ENCODE measurements at places on chromosomes 12 and 14.
A peak's percentile ranks its signal among the peaks of the same experiment; 100 is the strongest.

GRCh38 chr12:22377731-22378496 is 43.4 kb upstream of the ST8SIA1 start:
- DNase-seq: no peak

DNA sequence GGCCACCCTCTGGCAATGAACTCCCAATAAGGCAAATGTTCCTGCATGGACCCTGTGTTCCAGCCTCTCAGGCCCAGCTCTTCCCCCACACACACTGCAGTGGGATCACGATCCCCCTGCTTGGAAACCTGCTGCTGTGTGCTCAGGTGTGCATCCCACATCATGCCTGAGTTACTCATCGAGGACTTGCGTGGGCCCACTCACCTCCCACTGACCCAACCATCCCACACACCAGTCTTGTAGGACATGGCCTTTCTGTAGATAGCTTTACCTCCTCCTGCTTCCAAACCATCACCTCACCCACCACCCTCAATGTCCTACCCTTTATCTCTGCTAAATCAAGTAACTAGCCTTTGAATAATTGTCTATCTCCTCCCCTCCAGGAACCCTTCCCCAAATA is 24.6 kb downstream of the NPC2 start:
- no peak for DNase-seq

GRCh38 chr14:33480887-33481184 is 470.0 kb downstream of the EGLN3 start:
- DNase-seq: no peak

- DNase-seq: peak; percentile 29
Observed at GRCh38 chr12:92085040-92085735, 60.5 kb downstream of the BTG1 start.

DNA sequence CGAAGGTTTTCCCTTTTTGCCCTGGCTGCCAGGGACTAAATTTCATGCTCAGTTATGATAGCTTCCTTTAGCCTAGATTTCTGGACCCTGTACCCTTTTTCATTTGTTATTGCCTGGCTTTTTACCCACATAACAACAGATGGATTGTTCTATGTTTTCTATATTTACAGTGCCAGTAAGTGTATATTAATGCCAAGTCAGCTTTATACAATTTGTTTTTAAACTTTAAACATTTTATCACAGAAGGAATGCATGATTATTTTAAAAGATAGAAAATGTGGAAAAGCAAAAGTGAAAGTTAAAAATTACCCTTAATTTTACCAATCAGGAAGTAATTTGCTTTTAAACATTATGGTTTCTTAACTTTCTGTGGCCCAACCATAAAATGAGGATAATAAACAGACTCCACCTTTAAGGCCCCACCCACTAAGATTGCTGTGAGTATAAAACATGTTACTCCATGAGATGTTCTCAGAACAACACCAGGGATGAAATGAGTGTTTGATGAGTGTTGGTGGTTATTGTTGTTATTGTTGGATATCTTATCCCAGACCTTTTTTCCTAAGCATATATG is 496.8 kb downstream of the EGLN3 start:
- DNase-seq: no peak

DNA sequence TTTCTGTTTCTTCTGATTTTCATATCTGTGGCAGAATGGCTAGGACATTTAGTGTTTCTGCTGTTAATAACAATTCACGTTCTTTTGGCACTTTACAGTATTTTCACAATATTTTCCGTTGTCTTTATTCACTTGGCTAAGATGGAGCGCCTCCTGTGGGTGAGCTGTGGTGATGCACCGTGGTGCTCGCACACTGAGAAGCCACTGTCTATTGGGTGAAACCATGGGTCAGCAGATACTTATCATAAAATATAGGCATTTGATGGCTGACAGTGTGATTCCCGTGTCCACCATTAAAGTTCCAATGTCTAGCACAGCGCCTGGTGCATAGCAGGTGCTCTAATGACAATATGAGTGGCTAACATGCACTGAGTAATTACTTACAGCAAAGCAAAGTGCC is 141.8 kb downstream of the VRK1 start:
- no peak for DNase-seq

- DNase-seq: no peak
Observed at GRCh38 chr12:117441751-117442150, 80.3 kb upstream of the NOS1 start.

- DNase-seq: no peak
Observed at GRCh38 chr12:13780453-13780852, 200.9 kb downstream of the GRIN2B start.

- DNase-seq: no peak
Observed at GRCh38 chr14:36405589-36406274, 85.3 kb upstream of the MBIP start.

DNA sequence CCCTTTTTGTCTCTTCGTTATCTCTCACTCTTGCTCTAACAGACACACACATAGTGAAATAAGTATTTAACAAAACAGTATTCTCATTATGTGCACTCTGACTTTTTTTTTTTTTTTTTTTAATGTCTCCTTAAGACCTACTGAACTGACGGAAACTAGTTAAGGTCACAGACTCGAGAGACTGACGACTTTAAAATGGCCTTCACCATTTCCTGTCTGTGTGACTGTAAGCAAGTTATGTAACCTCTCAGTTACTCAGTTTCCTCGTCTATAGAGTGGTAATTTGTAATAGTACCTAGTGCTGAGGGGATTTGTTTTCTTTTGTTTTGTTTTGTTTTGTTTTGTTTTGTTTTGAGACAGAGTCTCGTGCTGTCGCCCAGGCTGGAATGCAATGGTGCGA is 284.8 kb downstream of the FBXL14 start:
- no peak for DNase-seq

- no peak for DNase-seq
Observed at GRCh38 chr12:116337312-116337711, 59.8 kb upstream of the MED13L start.

GRCh38 chr12:47080725-47081502 is 1.2 kb upstream of the AMIGO2 start:
- DNase-seq: peak; percentile 79

DNA sequence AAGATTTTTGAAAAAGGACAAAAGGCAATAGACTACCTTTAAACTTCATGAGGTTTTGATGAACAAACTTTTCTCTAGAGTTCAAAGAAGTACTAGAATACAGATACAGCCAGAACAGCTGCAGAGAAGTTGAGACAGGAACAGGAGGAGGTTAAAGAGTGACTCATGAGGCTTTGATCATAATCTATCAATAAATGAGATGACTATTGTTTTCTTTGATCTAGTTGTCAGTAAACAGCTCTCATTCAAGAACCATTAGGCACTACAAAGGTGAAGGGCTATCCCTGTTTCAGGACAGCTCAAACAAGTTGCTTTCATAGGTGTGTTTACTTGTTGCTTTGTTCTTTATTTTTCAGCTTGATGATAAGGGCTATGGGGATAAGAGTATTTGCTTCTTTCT is 2.4 kb downstream of the WASHC3 start:
- no peak for DNase-seq

GRCh38 chr12:6839482-6840201 is 1.1 kb upstream of the GNB3 start:
- DNase-seq: peak; percentile 21

- DNase-seq: no peak
Observed at GRCh38 chr12:25352083-25352918, 101.6 kb upstream of the KRAS start.

- no peak for DNase-seq
Observed at GRCh38 chr14:31138301-31138700, 69.3 kb downstream of the HECTD1 start.

DNA sequence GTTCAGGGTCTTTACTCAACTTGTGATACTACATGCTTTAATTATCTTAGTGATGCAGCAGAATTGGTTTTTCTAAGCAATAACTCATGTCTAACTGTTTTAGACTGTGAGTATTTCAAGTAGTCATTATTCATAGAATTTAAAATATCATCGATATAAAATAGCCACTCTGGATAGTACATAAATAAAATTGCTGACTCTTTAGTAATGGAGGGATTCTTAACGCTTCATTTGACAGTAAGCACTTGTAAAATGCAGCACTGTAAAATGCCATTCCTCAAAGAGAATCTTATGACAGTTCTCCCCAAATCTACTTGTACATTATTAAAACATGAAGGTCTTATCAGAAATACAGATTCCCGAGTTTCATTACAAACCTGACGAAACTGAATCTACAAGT is 262.8 kb upstream of the LRFN5 start:
- DNase-seq: no peak

- DNase-seq: no peak
Observed at GRCh38 chr14:95048771-95049312, 108.5 kb downstream of the DICER1 start.

GRCh38 chr12:52022841-52023181 is 16.1 kb downstream of the TAMALIN start:
- peak; percentile 68 for DNase-seq

DNA sequence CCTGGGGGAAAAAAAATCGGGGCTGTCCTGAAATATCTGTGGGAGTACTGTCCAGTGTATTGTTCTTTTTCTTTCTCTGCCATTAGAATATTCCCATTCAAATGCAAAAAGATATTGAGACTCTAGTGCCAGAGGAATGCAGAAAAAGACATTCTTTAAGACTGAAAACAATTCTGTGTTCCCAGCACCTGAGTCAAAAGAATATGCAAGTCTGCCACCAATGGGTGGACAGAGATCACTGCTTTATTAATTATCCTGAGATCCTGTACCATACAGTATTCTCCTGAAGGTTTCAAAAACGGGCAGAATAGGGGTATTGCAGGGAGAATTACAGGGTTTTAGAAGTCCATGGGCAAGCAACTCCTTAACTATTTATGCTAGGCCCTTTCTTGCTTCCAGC is 361.8 kb downstream of the C12orf50 start:
- no peak for DNase-seq

GRCh38 chr14:73997108-73997943 is 21.8 kb downstream of the ENTPD5 start:
- no peak for DNase-seq

- no peak for DNase-seq
Observed at GRCh38 chr12:57781244-57781643, 1.3 kb upstream of the TSFM start.

DNA sequence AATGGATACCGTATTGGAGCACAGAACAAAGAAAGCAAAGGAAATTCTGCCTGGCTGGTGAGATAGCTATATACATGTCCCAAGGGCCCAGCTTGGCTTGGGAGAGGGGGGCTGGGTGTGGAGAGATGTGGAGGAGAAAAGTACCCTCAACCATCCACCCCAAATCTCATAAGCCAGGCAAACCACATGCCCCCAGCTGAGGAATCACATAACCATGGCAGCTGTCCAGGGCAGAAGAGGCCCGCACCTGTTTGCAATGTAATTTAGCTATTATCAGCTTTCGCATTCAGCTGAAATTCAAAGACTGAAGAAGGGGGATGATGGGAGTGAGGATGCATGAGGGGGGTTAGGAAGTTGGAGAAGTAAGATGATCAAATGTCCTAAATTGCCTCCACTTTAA is 196.1 kb downstream of the TBX5 start:
- peak; percentile 16 for DNase-seq

- DNase-seq: no peak
Observed at GRCh38 chr12:56880125-56880992, 53.8 kb downstream of the SDR9C7 start.

GRCh38 chr12:94815958-94816357 is 165.6 kb upstream of the TMCC3 start:
- DNase-seq: no peak

DNA sequence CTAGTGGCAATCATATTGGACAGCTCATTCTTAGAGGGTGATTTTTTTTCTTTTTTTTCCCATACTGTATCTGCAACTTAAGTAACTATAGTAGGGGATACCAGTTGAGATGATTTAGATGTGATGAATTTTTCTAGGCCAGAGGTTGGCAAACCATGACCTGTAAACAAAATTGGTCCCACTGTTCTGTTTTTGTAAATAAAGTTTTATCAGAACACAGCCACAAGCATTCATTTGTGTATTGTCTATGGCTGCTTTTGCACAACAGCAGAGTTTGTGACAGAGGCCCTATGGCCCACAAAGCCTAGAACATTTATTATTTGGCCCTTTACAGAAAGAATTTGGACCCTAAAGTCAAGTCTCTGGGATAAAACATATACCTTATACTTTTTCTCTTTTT is 11.4 kb downstream of the ARF6 start:
- DNase-seq: no peak

DNA sequence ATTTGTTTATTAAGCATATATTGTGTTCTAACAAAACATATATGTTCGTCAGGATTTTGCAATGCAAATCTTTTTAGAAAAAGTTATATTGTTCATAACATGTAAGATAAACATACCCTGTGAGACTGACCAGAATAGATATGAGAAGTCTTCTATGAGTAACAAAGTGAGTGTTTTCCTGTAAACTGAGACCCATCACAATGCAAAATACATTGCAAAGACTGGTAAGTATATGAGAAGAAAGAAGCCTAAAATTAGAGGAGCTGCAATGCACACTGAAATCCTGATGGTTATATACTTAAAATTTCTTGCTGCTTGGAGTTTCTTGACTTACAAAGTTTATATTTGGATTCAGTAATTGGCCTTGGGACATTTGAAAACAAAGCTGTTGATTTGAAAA is 6.0 kb downstream of the HMGA2 start:
- DNase-seq: no peak

GRCh38 chr12:114662512-114663177 is 21.3 kb downstream of the TBX3 start:
- peak; percentile 61 for DNase-seq

DNA sequence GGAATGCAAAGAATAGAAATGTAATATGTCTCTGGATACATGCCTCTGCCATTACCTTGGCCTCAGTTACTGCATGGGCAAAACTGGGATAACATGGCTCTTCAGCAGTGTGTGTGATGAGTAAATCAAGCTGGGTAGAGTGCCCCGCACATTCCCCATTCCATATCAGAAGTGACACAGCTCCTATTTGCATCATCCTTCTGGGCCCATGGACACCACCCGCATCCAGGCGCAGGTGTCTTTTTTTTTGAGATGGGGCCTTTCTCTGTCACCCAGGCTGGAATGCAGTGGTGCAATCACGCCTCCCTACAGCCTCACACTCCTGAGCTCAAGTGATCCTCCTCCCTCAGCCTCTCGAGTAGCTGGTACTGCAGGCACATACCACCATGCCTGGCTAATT is 31.6 kb downstream of the KRT76 start:
- DNase-seq: no peak

DNA sequence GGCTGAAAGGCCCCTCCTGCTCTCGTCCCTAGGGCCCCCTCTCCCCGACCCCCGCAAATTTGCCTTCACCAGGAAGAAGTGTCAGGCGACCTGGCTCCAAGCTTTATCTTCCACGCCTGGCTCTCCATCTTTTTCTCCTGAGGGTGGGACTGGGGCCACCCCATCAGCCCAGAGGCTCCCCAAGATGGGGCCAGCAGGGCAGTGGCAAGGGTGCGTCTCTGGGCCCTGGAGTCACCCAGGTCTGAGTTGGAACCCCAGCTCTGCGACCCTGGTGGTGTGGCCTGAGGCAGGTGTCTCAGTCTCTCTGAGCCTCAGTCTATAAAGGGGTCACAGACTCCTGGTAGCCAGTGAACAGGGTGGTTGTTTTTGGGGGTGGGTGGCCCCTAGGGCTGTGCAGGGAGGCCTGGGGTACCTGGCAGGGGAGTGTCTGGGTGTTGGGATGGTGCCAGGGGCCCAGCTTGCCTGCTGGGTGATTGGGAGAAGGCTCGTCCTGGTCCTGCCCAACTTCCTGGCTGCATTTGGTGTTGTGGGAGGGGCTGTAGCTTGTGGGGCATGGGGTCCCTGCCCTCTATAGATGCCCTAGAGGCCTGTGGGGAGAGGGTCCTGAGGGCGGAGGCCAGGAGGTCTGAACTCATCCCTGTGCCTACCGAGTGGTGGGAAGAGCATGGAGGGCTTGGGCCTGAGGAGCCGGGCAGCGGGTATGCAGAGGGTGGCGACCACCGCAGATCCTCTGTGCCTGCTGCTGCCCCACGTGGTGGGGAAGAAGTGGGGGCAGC is 7.6 kb downstream of the KIF26A start:
- DNase-seq: no peak

Data from NCI-H774 (cell line).